Type B pancreatic cell (in vitro differentiated cells): ENCODE measurements at places on chromosomes 13 and 19. TPM values are rescaled to one million over a fixed set of nuclear protein-coding genes. Genes with fewer than 3 reads are reported as not detected.

- no peak for DNase-seq
- H3K4me3 ChIP-seq: no peak overlapping the region
- no peaks in the 10 kb centered on the region for H3K36me3 ChIP-seq
- no peaks in the 10 kb centered on the region for H3K27me3 ChIP-seq
- no peak overlapping the region for H3K27ac ChIP-seq
- peaks cover 14% of the 10 kb centered on the region for H3K4me1 ChIP-seq
Observed at GRCh38 chr13:80040196-80040980, 300.5 kb downstream of the SPRY2 start.

- no peaks in the 10 kb centered on the region for H3K27me3 ChIP-seq
- H3K4me1 ChIP-seq: peaks cover 20% of the 10 kb centered on the region
- H3K27ac ChIP-seq: peak overlapping the region; percentile 99
- DNase-seq: no peak
- peak overlapping the region; percentile 95 for H3K4me3 ChIP-seq
- H3K36me3 ChIP-seq: peaks cover 23% of the 10 kb centered on the region
Observed at GRCh38 chr19:58553799-58554493, 959 bp downstream of the CHMP2A start.

DNA sequence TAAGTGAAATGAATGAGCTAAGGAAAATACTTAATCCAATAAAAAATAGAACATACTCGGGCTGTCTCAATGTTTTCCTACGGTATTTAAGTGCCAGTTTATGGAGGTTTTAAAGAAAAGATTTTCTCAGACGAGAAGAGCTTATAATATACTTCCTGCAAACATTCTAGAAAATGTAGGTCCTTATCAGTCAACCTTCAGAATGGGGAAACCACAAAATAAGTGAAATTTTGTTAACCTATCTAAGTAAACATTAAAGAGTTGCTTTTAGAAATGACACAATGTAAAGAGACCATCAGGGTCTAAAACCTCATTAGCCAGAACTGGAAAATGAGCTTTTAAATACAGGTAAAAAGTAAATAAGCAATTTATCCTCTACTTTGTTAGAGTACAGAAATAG lies 12.1 kb downstream of the MIR17HG start:
- no peak for DNase-seq
- no peaks in the 10 kb centered on the region for H3K27me3 ChIP-seq
- H3K4me3 ChIP-seq: no peak overlapping the region
- peaks cover 26% of the 10 kb centered on the region for H3K36me3 ChIP-seq
- no peak overlapping the region for H3K27ac ChIP-seq
- H3K4me1 ChIP-seq: peaks cover 33% of the 10 kb centered on the region

DNA sequence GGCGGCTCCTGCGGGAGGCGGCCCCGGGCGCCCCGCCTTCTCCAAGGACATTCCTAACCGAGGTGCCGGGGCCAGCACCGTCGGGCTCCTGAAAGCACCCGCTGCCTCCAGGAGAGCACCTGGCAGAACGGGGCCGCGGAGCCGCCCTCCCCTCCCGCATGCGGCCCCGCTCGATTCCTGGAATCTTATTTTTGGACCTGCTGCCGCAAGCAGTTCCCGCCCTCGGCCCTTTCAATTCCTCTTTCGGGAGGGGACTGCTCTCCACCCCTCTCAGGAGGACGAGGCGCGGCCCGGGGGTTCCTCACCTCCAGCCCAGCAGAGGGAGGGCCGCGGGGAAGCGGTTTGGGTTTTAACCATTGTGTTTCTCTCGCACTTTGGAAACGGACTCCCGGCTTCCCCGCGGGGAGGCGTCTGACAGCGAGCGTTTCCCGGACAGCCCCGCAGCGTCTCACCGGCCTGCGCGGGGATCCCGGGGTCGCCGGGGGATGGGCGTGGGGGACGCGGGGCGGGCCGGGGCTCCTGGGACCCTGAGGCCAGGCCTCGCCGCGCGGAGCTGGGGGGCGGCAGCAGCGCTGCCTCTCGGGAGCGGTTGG lies 849 bp downstream of the GAS6 start:
- H3K4me1 ChIP-seq: peaks cover 31% of the 10 kb centered on the region
- H3K36me3 ChIP-seq: peaks cover 15% of the 10 kb centered on the region
- DNase-seq: peak; percentile 70
- peaks cover 33% of the 10 kb centered on the region for H3K27me3 ChIP-seq

- no peaks in the 10 kb centered on the region for H3K27me3 ChIP-seq
- H3K27ac ChIP-seq: peak overlapping the region; percentile 89
- H3K4me3 ChIP-seq: peak overlapping the region; percentile 93
- no peak for DNase-seq
- peaks cover 8% of the 10 kb centered on the region for H3K4me1 ChIP-seq
- peaks cover 17% of the 10 kb centered on the region for H3K36me3 ChIP-seq
Observed at GRCh38 chr19:52536448-52536800, 9.0 kb downstream of the ZNF808 start.

Gene ZNF699
- total RNA-seq: 6.0 and 7.3 TPM in 2 replicates

Gene GSX1
- total RNA-seq: not detected in 2 replicates

GRCh38 chr13:85091631-85092234 lies 707.5 kb downstream of the SLITRK6 start:
- H3K36me3 ChIP-seq: no peaks in the 10 kb centered on the region
- no peak overlapping the region for H3K4me3 ChIP-seq
- H3K4me1 ChIP-seq: peaks cover 4% of the 10 kb centered on the region
- DNase-seq: no peak

Gene ZNF763
- 4.8 and 5.0 TPM in 2 replicates for total RNA-seq

DNA sequence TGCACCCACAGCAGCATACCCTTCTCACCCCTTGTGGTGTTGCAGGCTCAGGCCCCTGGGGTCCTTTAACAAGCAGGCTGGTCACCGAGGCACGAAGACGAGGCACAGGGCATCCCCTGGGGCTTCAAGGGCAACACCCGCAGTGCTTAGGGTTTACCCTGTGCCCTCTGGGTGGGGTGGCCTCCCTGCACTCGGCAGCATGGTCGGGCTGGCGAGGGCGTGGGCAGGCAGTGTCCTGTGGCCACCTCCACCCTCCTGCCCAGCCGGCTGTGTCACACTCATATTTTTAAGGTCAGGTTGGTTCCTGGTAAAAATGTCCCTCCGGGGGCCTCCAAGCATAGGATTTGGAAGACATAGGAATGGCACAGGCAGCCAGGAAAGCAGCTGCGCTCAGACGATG lies 11.4 kb upstream of the ZNF135 start:
- no peaks in the 10 kb centered on the region for H3K4me1 ChIP-seq
- no peak overlapping the region for H3K27ac ChIP-seq
- H3K27me3 ChIP-seq: no peaks in the 10 kb centered on the region
- H3K4me3 ChIP-seq: no peak overlapping the region
- no peaks in the 10 kb centered on the region for H3K36me3 ChIP-seq
- DNase-seq: no peak

Gene PDS5B
- total RNA-seq: 32.6 and 69.9 TPM in 2 replicates

DNA sequence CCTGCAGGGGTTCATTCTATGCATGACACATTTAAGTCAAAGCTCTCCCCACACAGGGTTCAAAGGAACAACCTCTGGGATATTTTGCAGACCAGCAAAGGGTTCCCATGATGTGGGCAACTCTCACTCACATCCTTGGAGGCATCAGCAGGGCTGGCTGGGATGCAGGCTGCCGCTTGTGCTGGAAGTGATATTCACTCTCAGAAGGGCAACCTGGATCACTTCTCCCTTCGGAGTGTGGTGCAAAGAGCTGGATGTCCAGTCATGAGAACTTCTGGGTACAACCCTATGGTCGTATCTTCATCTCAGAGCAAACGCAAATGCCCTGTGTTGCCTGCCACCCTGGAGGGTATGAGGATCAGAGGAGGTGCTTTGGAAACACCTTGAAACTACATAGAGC lies 98.6 kb downstream of the ZDHHC20 start:
- no peaks in the 10 kb centered on the region for H3K27me3 ChIP-seq
- DNase-seq: no peak
- H3K36me3 ChIP-seq: no peaks in the 10 kb centered on the region
- no peak overlapping the region for H3K27ac ChIP-seq
- H3K4me1 ChIP-seq: no peaks in the 10 kb centered on the region

- H3K36me3 ChIP-seq: no peaks in the 10 kb centered on the region
- H3K4me3 ChIP-seq: no peak overlapping the region
- H3K27me3 ChIP-seq: no peaks in the 10 kb centered on the region
- peaks cover 9% of the 10 kb centered on the region for H3K4me1 ChIP-seq
- H3K27ac ChIP-seq: peak overlapping the region; percentile 34
Observed at GRCh38 chr19:2032296-2032941, 16.9 kb upstream of the BTBD2 start.

Gene HSPB6
- 0.43 and 0.60 TPM in 2 replicates for total RNA-seq

DNA sequence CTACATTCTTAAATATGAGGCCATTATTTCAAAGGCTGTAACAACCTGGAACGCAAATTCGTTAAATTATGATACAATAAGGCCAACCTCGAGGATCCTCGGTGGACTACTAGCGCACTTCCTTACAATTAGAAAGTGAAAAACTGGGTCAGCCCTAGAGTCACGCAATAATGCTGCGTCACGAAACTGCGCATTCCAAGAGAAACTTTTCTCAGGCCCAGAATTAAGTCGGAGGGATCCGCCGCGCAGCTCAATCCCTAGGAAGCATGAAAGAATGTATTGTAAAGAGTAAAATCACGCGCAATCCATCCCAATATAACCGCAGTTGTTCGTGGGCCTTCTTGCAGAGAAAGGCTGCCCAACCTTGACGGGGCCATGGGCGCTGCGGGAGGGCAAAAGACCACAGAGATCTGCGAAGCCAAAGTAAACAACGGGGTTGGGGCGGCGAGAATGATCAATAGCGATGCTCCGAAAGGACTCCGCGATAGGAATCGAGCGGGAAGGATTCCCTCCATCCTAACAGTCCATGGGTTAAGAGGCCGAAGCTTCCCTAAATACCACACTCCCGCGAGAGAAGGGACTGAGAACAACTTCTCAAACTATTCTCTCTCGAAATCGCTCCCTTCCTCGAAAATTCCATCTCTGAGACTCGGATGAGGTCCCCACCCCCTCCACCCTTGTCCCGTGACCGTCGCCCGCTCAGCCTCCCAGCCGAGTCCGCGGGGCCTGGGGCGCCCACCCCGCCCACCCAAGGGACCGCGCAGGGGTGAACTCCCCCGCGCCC lies 564 bp downstream of the SPART start:
- H3K27me3 ChIP-seq: no peaks in the 10 kb centered on the region
- H3K27ac ChIP-seq: peak overlapping the region; percentile 99

Gene PSG11
- not detected in 2 replicates for total RNA-seq

GRCh38 chr13:51552027-51552426 lies 32.2 kb upstream of the WDFY2 start:
- peaks cover 11% of the 10 kb centered on the region for H3K4me1 ChIP-seq
- no peak for DNase-seq
- H3K4me3 ChIP-seq: no peak overlapping the region
- no peak overlapping the region for H3K27ac ChIP-seq
- H3K36me3 ChIP-seq: no peaks in the 10 kb centered on the region

Gene MEIOSIN
- total RNA-seq: not detected in 2 replicates

Gene AMH
- total RNA-seq: 13.8 and 49.5 TPM in 2 replicates

- peak overlapping the region; percentile 54 for H3K27ac ChIP-seq
- H3K27me3 ChIP-seq: no peaks in the 10 kb centered on the region
- no peak for DNase-seq
- peak overlapping the region; percentile 31 for H3K4me3 ChIP-seq
Observed at GRCh38 chr19:55225415-55225958, 3.1 kb downstream of the TMEM86B start.
